ENCODE measurements at places on chromosomes 3 and 15. TPM values are rescaled to one million over a fixed set of nuclear protein-coding genes. Genes with fewer than 3 reads are reported as not detected.

Gene DAG1
- 18.3 TPM for total RNA-seq

Gene GPR27
- 15.3 TPM for total RNA-seq

Gene DET1
- total RNA-seq = 12.4 TPM

DNA sequence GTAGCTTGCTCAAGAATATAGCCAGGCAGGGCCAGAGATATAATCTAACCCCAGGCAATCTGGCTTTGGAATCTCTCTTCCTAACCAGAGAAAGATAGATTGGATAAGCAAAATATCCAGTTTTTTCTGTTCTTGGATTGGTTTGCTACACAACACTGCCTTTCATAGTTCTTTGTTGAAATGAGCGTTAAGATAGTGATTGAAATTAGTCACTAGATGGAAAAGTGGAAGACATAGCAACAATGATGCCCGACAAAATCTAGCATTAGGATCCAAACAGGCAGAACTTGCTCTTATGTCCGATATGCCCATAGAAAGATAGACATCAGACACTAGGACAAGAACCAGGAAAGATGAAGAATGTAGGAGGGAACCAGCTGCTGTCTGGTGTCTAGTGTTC, 77.3 kb upstream of the COL8A1 start:
- DNase-seq = no peak

DNA sequence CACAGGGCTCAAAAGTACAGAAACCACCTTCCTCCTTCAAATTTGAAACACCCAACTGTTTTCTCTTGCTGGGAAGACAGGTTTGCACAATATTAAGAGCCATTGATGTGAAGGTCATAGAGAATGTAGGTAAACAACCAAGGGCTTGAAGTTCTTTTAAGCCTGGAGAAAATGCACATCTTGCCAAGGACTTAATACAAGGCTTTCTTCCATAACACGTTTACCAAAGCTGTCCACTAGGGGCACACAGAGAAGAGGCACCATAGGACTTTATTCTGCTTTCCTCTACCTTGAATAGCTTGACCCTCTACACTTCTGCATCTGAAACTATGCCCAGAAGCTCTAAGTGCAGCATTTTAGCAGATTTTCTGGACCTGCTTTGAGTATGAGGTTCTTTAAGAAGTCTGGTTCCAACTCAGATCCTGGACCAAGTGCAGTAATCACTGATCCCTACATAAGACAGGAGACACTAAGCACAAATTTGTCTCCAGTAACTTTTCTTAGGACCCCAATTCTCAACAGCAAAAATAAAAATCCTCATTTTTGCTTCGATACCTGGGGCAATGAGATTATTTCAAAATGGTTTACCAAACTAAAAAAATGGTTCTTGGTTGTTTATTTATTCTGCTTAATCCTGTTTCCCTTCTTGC, 138.0 kb downstream of the FBN1 start:
- peak; percentile 37 for DNase-seq

DNA sequence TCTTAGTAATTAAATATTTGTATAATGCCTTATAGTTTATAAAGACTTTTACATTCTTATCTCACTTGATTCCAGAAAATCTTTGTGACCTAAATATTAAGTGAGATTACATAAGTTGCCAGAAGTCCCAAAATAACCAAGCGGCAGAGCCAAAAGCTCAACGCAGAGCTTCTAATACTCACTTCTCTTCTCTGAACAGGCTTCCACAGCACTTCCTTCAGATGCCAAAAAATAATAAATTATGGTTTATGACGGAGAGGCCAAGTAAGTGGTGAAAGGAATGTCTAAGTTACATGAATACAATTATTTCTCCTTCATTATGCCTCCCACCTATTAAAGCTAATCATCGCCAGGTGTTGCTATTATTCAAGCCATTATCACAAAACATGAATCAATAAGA, 110.3 kb downstream of the GBE1 start:
- peak; percentile 54 for DNase-seq

Gene TRH
- 6.5 TPM for total RNA-seq

Gene SLC22A13
- total RNA-seq = 0.27 TPM

Gene WDR72
- total RNA-seq = 12.7 TPM

- DNase-seq = peak; percentile 36
Observed at GRCh38 chr15:70882361-70882760, 9.9 kb downstream of the THAP10 start.

Gene CCR8
- not detected for total RNA-seq

Gene ZNF148
- total RNA-seq = 15.6 TPM

DNA sequence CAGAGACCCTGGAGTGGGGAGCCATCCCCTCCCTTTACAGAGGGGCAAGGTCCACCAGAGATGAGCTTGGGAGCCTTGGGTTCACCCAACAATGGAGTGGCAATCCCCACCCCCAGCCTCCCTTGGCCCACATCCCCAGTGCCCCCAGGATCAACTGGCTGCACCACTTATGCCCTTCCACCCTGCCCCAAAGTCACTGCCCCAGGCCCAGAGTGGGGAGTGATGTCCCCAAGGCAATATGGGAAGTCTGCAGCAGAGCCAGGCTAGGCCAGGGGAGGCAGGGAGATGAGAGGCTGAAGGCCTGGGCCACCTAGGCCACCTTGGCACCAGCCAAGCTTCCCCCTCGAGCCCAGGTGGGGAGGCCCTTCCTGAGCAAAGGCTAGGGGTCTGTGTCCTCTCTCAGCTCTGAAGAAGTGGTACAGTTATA, 145.5 kb downstream of the SMAD6 start:
- DNase-seq = no peak
